ENCODE measurements at places on chromosomes 1 and 21.
A peak's percentile ranks its signal among the peaks of the same experiment; 100 is the strongest.

DNA sequence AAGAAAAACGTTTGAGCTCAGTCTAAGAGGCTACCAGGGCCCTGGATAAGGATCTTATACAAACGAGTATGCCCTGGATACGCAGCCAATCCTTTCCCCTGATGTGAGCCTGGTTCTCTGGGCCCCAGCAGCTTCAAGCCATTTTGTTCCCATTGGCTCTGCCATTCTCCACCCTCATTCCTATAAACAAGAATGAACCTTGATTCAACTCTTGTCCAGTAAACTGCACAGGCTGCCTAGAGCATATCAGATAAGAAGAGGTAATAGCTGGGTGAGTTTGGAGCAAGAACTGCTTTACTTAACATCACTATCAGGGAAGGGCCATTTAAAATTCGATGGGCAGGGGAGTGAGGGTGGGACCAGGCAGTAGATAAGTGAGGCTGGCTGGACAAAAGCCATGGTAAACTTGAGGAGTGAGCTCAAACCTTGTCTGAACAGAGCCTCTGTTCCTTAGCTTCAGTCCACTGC is 11.3 kb downstream of the BTG2 start:
- no peak for DNase-seq

GRCh38 chr1:119141020-119141424 is 569 bp upstream of the WARS2 start:
- peak; percentile 77 for DNase-seq

DNA sequence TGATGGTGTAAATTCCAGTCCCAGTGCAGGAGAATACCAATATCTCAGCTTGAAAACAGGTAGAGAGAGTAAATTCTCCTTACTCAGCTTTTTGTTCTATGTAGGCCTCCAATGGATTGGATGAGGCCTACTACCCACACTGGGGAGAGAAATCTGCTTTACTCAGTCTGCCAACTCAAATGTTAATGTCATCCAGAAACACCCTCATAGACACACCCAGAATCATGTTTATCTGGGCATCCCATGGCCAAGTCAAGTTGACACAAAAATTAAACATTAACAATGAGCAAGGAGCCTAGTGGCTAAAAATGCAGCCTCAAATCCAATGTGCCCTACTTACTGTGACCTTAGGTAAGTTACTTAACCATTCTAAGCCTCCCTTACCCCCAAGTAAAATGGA is 6.9 kb upstream of the HLX start:
- no peak for DNase-seq

- DNase-seq = no peak
These were observed 33.3 kb downstream of the TMPRSS15 start for GRCh38 chr21:18370301-18370700.

- DNase-seq = peak; percentile 90
These were observed 25.9 kb upstream of the DNAJC11 start for GRCh38 chr1:6727535-6727934.

DNA sequence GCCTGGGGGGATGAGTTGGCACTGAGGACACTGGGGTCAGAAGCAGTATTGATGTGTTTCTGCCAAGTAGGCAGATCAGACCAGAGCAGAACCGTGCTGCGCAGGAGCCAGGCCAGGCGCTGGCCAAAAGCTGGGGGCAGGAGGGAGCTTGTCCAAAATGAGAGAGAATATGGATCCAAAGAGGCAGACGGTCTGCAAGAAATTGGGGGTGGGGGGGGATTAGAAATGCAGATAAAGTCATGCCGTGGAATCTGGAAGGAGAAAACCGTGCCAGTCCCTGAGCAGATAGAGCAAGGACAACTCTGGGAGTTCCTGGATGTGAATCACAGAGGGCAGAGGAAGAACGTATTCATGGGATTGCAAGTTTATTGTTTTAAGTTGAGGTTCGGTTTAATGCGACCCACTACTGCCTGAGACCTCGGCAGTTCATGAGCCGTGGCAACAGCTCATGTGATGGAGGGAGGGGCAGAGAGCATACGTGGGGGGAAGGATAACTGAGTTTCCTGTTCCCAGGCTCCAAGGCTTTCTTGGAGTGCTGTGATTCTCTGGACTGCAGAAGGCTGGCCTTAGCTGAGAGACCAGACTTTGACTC is 224.0 kb downstream of the FGGY start:
- no peak for DNase-seq

GRCh38 chr1:63977466-63977865 is 203.6 kb downstream of the ROR1 start:
- DNase-seq = no peak

- DNase-seq = peak; percentile 65
These were observed 37.7 kb upstream of the PADI1 start for GRCh38 chr1:17167041-17167785.

DNA sequence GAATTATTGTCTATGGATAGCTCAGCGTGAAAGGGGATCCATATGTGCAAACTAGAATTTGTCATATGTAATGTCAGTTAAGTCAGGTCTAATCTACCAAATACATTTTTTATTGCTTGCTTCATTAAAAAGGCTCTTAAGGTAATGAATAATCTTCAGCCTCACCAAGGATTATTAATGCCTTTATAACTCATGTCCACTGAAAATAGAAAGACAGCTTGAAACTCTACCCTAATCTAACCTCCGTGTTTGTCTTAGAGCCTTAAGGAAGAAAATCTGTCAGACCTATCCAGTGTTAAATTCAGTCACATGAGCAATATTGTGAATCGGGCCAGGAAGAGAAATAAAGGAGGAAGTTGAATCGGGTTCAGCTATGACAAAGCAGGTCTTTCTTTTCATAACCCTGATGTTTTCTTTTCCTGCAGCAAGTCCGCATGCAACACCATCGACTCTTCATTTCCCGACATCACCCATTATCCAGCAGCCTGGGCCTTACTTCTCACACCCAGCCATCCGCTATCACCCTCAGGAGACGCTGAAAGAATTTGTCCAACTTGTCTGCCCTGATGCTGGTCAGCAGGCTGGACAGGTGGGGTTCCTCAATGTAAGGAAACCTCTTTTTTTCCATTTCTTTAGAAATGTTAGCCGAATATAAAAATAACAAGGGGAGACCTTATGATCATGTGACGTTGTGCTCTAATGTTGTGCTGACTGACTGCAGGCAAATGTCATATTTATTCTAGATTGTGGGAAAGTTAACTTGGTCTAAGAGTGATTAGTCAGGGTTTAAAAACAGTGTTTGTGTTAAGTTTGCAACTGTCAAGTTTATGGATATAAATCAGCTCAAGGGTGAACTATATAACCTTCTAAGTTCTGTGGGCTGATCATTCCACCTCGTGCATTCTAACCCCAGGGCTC is 321.0 kb downstream of the TM2D1 start:
- no peak for DNase-seq

GRCh38 chr1:184708084-184708676 is 46.5 kb downstream of the EDEM3 start:
- DNase-seq = no peak

DNA sequence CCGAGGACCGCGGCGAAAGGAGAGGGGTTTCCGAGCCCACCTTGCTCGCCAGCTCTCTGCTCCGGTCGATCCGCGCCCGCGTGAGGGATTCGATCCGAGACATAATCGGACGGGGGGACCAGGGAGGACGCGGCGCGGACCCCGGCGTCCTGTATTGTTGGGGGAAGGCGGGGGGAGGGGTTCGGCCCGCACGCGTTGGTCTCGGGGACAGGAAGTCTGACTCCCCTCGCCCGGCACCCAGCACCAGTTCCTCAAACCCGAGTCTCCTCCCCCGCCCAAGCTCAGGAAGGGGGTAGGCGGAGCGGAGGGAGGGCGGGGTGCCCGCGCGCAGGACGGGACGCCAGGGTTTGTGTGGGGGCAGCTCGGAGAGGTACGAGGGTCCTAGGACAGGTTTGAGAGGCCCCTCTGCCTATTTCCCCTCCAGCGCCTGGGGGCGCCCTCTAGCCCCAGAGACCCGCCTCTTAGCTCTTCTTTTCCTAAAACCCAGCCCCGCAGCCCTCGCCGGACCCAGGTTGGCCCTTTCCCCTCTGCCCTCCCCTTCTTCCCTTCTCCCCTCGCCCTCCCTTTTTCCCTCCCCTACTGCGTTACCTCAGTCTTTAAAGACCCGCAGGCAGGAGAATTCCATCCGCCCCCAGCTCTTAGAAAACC is at the start of gene ARHGEF2:
Gene ARHGEF2, minus strand, starts transcription at position 223 of the 648 bp plus-strand sequence. Its CDS starts 120 bp downstream, at position 103.
- peak; percentile 94 for DNase-seq

- no peak for DNase-seq
These were observed 27.8 kb downstream of the NTPCR start for GRCh38 chr1:232978091-232978634.

- no peak for DNase-seq
These were observed 455 bp downstream of the BSDC1 start for GRCh38 chr1:32393832-32394140.

GRCh38 chr1:53769780-53770179 is 30.8 kb upstream of the GLIS1 start:
- no peak for DNase-seq

DNA sequence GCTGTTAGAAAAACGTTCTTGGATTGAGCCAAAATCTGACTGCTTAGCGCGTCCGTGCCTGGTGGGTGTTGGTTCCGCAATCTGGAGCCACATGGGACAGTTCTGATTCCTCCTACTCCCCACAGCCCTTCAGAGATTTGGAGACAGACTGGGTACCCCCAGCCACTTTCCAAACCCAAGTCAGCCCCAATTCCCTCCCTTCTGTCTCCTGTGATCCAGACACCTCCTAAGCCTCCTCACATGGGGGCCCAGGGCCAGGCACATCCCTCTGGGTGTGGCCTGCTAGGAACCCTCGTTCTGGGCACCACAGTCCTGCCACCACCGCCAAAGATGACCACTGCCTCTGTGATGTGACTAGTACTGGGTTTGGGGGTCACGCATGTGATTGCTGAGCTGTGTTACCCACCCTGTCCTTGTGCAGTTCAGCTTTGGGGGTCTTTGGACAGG is 4.8 kb downstream of the PLA2G5 start:
- no peak for DNase-seq

GRCh38 chr1:18632783-18633421 is 2.3 kb downstream of the PAX7 start:
- DNase-seq = peak; percentile 78

- no peak for DNase-seq
These were observed 86.6 kb downstream of the OMA1 start for GRCh38 chr1:58459911-58460310.

GRCh38 chr21:44792702-44793591 is 8.7 kb downstream of the UBE2G2 start:
- peak; percentile 80 for DNase-seq

GRCh38 chr1:84792421-84792820 is 100.6 kb downstream of the LPAR3 start:
- DNase-seq = no peak

- peak; percentile 29 for DNase-seq
These were observed 14.5 kb upstream of the KCNA2 start for GRCh38 chr1:110620686-110621085.

GRCh38 chr1:100353071-100353801 is 930 bp downstream of the CDC14A start:
- peak; percentile 85 for DNase-seq

DNA sequence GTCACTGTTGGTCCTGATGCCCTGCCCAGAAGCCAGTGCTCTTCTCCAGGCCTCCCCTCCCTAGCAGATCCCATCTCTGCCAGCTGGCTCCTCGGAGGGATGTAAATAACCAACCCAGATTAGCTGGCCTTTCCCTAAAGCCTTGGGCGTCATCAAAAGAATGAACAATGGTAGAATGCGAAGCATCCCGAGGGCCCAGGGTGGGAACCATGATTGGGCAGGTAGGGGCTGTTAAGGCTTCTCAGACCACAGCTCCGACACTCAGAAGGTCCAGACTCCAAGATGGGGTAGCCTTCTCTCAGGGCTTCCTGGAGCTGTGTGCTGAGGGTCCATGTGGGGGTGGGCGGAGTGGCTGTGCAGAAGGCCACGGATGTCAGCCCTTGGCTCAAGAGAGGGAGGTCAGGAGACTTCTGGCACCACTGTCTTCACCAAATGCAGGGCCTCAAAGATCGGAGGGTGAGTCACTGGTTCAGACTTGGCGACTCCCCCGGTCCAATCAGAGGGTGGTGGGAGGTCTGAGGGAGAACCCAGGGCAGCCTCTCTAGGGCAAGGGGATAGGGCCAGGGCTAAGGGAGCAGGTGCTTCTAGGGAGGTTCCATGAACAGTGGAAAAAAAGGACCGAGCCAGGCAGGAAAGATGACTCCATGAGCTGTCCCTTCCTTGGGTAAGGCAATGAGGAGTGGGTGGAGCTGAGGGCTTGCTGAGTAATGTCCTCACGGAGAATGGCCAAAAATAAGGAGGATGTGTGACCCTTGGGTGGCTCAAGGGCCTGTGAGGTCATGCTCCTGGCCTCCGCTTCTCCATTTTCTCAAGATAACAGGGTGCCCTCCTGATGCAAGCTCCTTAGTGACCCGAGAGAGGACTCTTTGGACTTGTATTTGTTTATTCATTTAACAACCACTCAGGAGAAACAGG is 58.4 kb upstream of the EPS8L3 start:
- DNase-seq = peak; percentile 38

- peak; percentile 95 for DNase-seq
These were observed 5.3 kb downstream of the FCRLB start for GRCh38 chr1:161726473-161727255.

- peak; percentile 93 for DNase-seq
These were observed at the start of gene PHGDH for GRCh38 chr1:119711804-119712341. TSS of gene PHGDH (plus strand) at chr1:119711934. CDS start at chr1:119712023, 89 bp downstream.

GRCh38 chr1:111197598-111198284 is 2.7 kb downstream of the DENND2D start:
- peak; percentile 91 for DNase-seq

DNA sequence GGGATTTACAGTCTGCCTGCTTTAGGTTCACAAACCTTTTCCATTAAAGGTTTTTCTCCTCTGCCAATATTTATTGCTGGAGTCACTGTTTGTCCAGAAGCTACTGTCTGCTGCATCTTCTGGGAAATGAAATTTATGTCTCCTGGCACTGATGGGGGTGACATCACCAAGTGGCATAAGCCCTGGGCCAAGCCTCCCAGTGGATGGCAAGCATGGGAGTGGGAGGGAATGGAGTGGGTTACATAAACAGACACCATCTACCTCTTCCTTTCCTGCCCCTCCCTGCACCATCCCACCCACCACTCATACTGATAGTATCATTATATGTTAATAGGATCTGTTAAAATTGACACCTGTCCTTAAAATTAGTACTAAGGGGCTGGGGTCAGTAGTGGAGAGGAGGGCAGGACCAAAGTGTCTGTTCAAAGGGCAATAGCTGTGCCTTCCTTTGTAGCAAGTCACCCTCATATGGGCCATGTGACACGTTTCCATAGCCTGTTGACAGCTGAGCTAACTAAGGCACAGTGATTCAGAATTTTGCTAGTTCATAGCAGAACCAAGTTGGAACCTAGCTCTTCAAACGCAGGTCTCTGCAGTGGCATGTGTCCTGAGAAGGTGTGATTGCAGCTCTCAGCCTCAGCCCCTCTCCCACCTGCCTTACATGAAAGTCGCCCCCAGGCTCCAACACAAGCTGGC is 71.0 kb downstream of the MAB21L3 start:
- DNase-seq = no peak

Data from endodermal cell (in vitro differentiated cells).